Calu3 (cell line): ENCODE measurements at places on chromosomes 2 and 18. TPM values are rescaled to one million over a fixed set of nuclear protein-coding genes. Genes with fewer than 3 reads are reported as not detected.

GRCh38 chr2:104845946-104846785 is 7.7 kb upstream of the POU3F3 start:
- no peak for DNase-seq

DNA sequence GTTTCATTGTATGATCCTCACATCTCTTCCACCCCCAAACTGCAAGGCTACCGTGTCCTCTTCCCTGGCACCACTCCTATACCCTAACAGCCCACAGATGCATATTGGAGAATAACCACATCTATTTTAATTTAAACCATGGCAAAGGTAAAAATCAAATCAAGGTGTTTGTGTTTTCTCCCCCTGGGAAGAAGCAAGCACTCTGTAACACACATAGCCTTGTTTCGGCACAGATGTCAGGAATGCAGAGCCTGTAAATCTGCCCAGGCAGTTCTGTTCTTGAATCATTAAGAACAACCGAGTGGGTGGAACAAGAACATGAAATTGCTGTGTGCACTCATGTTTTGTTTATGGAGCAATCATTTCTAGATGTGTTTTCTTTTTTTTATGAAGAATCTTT is 6.8 kb upstream of the COX7A2L start:
- no peak for DNase-seq

DNA sequence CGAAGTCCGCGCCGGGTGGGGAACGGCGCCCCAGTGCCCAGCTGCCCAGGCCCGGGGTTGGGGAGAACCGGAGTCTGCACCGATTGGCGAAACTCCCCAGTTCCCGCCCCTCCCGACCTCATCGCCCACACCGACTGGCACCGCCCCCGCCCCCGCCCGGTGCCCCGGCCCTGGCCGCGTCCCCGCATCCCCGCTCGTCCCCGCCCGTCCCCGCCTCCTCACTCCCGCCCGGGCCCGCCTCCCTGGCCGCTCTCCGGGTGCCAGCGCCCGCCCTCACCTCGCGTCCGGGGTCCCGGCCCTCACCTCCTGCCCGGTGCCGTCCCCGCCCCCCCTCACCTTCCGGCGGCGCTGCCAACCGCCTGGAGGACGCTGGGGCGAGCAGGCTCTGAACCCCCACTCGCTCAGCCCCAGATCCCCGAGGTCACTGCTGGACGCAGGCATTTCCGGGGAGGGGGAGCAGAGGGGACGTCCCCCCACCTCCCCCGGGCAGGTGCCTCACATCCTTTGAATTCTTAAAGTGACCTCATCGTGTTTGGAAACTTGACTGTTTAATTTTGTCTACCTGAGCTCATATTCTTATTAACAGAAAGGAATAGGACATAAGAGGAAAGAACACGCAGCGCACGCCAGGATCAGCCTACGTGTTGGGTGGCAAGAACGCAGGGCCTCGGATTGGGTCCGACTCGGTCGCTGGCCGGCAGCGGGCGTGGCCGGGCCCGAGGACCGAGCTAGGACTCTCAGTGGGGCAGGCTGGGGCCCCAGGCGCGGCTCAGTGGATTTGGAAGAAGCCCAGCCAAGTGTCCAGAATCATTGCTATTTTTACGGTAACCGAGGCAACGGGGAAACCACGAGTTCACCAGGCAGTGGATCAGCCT is at the start of gene FAM110C:
FAM110C (minus strand) TSS at position 35 of the 875 bp plus-strand sequence. CDS start 120 bp downstream, outside the sequence.
- DNase-seq = peak; percentile 95

DNA sequence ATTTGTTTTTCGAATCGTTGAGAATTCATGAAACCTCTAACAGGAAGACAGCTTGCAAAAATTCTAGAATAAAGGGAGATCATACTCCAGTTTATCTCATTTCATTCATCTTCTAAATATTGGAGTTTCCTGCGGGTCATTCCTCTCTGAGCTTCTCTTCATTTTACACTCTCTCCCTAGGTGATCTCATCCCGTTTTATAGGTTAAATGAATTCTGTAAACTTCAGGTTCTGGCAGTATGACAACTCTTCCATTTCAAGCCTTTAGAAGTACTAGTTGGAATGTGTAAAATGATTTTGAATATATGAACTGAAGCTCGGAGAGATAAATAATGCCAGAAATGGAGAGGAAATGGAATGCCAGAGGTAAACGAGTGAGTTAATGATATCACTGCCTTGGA is 312.4 kb downstream of the METTL4 start:
- DNase-seq = no peak

Gene PRSS56
- total RNA-seq = not detected in 2 replicates

GRCh38 chr2:191436368-191437055 is 191.3 kb downstream of the MYO1B start:
- DNase-seq = no peak

Gene CCDC142
- 29.9 and 30.4 TPM in 2 replicates for total RNA-seq

DNA sequence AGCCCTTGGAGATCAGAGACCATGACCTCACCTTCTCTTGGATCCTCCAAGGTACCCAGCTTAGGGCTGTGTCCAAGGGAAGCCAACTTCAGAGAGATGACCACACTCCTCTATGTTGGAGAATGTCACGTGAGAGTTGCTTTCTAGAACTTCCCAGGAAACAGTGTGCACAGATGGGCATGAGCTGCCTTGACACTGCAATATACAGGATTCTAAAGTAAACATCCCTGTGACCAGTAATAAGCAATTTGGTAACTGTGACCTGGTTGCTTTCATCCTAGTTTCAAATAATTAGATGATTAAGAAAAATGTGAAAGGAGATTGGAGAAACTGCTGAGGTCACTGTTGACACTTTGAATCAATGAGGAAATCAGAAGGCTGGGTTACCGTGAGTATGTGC is 181.1 kb upstream of the EPAS1 start:
- no peak for DNase-seq

- DNase-seq = no peak
Measured at GRCh38 chr18:600107-600506, 3.3 kb downstream of the CLUL1 start.

- DNase-seq = no peak
Measured at GRCh38 chr2:6072768-6073167, 380.6 kb downstream of the SOX11 start.

Gene CHST10
- total RNA-seq = 14.2 and 15.5 TPM in 2 replicates
